ENCODE measurements at places on chromosomes 3 and 15. TPM values are rescaled to one million over a fixed set of nuclear protein-coding genes. Genes with fewer than 3 reads are reported as not detected.

DNA sequence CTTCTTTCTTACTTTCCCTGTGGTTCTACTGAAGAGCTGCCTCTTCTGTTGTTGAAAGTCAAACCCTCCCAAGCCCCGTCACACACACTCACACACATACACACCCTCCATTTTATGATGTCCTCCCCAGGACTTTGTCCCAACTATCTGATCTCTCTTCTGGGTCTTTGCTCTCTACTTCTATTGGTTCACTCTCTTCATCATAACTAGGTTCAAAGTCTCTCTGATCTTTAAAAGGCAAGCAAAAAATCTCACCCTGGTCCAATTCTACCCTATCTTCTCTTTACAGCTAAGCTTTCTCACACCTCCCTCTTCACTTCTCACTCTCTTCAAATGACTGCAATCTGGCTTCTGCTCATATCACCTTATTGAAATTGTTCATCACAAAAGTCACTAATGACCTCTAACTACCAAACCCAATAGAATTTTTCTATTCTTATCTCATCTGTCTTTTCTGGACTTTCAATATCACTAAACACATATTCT is 34.8 kb downstream of the LRRFIP2 start:
- DNase-seq, result no peak
- no peaks in the 10 kb centered on the region for H3K4me1 ChIP-seq
- no peak overlapping the region for H3K4me3 ChIP-seq
- no peaks in the 10 kb centered on the region for H3K27me3 ChIP-seq
- no peak overlapping the region for H3K27ac ChIP-seq
- peaks cover 9% of the 10 kb centered on the region for H3K36me3 ChIP-seq

DNA sequence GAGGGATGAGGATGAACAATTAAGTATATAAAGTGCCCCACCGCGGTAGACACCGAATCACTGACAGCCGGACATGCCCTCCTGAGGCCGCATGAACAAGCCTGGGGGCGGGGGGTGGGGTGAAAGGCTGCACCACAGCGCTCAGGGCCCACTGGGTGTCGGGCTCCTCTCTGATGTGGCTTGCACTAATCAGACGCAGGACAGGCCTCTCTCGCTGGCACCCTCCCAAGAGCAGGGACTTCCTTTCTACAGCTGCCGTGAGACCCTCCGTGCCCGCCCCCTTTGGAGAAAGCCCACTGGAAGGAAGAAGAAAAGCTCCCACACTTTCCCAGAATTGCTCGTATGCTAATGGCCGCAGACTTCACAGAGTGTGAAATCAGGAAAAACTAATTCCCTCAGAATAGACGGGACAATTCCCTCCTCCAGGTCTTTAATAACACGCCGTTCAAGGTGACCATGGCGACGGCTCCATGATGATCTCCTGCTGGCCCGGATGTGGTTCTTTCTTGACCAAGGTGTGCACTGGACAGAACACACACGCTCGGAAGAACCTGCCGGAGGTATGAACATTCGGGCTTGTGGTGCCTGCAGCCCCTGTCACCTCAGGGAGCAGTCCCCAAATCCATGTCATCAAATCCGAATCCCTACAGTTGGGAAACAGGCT is 32.0 kb downstream of the IQSEC1 start:
- no peak overlapping the region for H3K27ac ChIP-seq
- H3K4me1 ChIP-seq, result no peaks in the 10 kb centered on the region
- no peak for DNase-seq
- peaks cover 10% of the 10 kb centered on the region for H3K27me3 ChIP-seq
- H3K36me3 ChIP-seq, result no peaks in the 10 kb centered on the region

FAM107A gene
- polyA plus RNA-seq, result not detected

GRCh38 chr3:119872773-119873172 is 90.9 kb downstream of the NR1I2 start:
- no peaks in the 10 kb centered on the region for H3K36me3 ChIP-seq
- no peaks in the 10 kb centered on the region for H3K4me1 ChIP-seq
- H3K27me3 ChIP-seq, result no peaks in the 10 kb centered on the region
- no peak overlapping the region for H3K4me3 ChIP-seq
- no peak for DNase-seq

DNA sequence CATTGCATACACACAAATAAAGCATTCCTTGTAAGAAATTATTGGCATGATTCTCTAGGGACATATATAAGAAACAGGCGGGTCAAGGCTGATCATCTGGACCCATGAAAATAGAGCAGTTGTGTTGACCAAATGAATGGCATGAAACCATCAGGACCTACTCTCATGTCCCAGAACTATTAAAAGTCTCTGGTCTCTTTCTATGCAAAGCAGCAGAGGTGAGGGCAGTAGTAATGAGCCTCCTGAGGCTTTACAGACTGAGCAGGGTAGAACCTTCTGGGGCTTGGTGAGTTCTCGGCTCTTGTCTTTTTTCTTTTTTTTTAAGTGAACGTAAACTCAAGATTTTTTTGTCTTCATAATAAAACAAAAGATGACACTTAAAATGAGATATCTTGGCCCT is 9.3 kb downstream of the GLDN start:
- no peak overlapping the region for H3K27ac ChIP-seq
- no peak overlapping the region for H3K4me3 ChIP-seq
- no peaks in the 10 kb centered on the region for H3K36me3 ChIP-seq

GRCh38 chr3:64160000-64160695 is 65.1 kb downstream of the PRICKLE2 start:
- H3K27me3 ChIP-seq, result no peaks in the 10 kb centered on the region
- no peak for DNase-seq
- peaks cover 45% of the 10 kb centered on the region for H3K4me1 ChIP-seq
- H3K4me3 ChIP-seq, result no peak overlapping the region

GRCh38 chr3:127544803-127545201 is 45.7 kb downstream of the TPRA1 start:
- no peak overlapping the region for H3K27ac ChIP-seq
- H3K4me3 ChIP-seq, result no peak overlapping the region
- H3K36me3 ChIP-seq, result no peaks in the 10 kb centered on the region
- H3K27me3 ChIP-seq, result no peaks in the 10 kb centered on the region
